Left ventricle myocardium inferior (tissue), 1 donor: ENCODE measurements at places on chromosomes 16 and 17. TPM values are rescaled to one million over a fixed set of nuclear protein-coding genes. Genes with fewer than 3 reads are reported as not detected.

GRCh38 chr17:28039251-28039650 is 3.2 kb upstream of the NLK start:
- DNase-seq = no peak

GRCh38 chr17:44144966-44145739 is 3.4 kb downstream of the HROB start:
- no peak for DNase-seq

Gene TRPV3
- 1.0 TPM for total RNA-seq

Gene MPV17L
- 7.0 TPM for total RNA-seq

Gene TP53TG3C
- 0.58 TPM for total RNA-seq
